ENCODE measurements at places on chromosomes 3 and 15.

DNA sequence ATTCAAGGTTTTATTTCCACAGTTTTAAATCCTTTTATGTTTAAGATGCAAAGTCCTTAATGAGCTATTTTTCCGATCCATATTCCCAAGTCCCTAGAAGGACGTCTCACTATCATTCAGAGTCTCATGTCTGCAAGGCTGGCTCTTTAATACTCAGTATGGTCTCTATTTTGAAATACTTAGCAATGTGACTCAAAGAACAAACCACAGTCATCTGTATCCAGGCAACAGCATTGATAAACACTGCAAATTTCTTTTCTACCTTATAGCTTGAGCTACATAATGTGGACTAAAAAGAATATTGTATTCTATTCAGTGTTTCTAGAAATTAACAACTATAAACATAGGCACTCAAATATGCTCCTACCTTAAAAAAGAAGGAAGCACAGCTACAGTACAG lies 588.3 kb upstream of the NAALADL2 start:
- no peak for DNase-seq

DNA sequence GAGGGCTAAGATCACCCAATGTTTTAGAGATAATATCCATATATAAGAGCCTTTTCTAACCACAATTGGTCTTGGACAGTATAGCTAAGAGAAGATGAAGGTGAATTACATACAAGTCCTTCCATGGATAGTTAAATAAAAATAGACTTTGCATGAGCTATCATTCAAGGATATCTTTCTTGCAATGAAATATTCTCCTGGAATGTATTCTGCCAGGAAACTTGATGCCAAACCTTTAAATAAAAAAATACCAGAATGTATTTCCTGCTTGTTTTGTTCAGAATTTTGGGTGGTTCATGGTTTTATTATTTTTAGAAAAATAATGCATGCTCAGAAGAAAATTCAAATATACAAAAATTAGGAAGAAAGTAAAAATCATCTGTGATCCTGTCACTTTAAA lies 88.8 kb upstream of the PPIB start:
- DNase-seq, result no peak

DNA sequence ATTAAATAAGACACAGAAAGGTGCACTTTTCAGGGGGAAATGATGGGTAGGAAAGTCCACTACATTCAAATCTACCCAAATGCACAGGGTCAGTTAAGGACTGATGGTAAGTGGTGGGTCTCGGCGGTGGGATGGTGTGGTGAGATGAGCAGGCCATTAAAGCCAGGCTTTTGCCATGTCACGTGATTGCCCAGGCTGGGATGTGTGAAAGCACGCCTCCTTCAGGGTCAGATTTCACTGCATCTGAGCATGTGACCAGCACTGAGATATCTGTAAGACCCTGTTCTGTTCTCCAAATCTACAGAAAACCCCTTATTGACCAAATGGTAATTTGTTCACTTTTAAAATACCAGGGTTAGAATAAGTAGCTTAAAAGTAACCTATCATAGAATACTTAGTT lies 301.5 kb downstream of the MEX3B start:
- DNase-seq, result no peak

GRCh38 chr3:50316657-50317242 lies 5.8 kb downstream of the HYAL2 start:
- peak; percentile 62 for DNase-seq

DNA sequence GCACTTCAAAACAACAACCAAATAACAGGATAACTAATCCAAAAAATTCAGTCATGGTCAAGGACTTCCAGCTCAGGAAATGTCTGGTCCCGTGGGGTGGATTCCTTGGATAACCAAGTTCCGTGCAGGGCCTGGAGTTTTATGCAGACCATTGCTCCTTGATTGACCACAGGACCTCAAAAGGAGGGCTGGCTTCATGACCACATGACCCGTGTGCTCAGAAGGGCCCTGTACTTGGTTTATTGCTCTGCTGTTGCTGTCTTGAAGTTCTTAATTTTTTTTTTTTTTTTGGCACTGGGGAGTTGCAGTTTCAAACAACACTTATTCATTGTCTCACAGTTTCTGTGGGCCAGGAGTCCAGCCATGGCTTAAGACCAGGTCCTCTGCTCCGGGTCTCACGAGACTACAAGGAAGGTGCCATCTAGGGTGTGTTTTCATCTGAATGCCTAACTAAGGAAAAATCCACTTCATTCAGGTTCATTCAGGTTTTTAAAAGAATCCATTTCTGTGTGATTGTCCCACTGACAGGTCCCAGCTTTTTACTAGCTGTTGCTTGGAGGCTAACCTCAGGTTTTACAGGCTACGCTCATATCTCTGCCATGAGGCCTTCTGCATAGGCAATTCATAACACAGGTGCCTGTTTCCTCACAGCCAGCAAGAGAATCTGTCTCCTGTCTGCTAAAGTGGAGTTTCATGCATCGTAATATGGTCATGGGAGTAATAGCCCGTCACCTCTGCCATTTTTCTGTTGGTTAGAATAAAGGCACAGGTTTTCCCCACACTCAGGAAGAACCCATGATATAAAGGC lies 65.3 kb downstream of the FLNB start:
- DNase-seq, result no peak

- DNase-seq, result peak; percentile 60
These were observed 103.3 kb downstream of the SNRK start for GRCh38 chr3:43389388-43390254.

- no peak for DNase-seq
These were observed 11.7 kb downstream of the ROBO2 start for GRCh38 chr3:77051591-77051990.

DNA sequence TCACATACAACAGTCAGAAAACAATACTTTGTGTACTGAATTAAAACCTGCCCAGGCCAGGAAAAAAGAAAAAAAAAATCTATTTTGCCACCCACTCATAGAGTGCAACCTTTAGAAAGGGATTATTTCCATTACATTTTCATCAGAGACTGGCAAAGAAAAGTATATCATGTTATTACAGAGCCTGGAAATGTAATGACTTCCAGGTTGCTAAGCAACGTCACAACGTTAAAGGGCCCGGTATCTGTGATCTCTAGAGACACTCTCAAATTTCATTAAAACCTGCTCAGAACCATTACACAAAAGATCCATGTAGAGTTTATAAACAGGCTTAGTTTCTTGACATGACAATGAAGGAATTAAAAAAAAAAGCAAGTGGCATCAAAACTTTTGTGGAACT lies 170.5 kb downstream of the CTNNB1 start:
- no peak for DNase-seq

- no peak for DNase-seq
These were observed 187.9 kb upstream of the LPP start for GRCh38 chr3:187966096-187966495.

- DNase-seq, result no peak
These were observed 130.4 kb downstream of the FRMD5 start for GRCh38 chr15:44064706-44065105.

- no peak for DNase-seq
These were observed 10.6 kb upstream of the STT3B start for GRCh38 chr3:31522152-31522551.

GRCh38 chr3:188829130-188829529 lies 342.6 kb upstream of the TPRG1 start:
- no peak for DNase-seq

DNA sequence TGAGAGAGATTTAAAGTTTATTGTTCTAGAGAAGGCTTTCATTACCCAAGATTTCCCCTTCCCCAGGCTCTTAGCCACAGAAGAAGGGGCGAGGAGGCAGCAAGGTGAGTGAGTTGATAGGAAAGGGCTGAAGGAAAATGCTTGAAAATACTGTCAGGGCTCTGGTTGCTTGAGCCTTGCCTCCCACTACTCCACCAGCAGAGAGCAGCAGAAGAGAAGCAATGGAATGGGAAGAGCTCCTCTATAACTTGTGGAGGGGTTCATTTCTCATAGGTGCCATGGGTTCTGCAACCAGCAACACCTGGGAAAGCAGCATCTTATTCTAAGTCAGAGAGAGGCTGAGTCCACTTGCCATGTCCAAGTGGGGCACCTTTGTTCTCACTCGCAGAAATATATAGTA lies 184.0 kb upstream of the CNTN6 start:
- DNase-seq, result no peak

DNA sequence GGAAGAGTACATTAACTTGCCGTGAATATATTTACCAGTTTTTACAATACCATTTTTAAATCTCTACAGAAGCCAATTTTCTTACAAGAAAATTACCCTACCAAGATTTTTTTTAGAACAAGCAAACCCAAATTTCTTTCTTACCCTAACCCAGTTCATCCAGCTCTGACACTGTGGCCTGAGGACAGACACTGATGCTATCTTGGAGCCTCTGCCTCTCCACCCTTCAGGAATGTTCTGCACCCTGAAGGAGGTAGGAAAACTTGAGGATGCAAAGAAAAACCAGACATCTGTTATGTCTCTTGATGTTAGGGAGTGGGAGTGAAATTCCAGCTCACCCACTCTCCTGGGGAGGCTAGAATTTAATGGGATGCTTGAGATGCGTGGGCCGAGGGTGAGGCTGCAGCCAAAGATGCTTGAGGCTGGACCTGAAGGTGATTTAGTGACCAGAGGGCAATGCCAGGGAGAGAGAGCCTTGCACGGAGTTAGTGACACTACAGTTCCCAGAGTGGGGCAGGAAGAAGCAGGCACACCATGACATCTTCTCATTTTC lies 69.9 kb downstream of the LIPC start:
- DNase-seq, result no peak

GRCh38 chr15:51094606-51095569 lies at the start of gene TNFAIP8L3:
TNFAIP8L3 (minus strand) TSS chr15:51094906; CDS start chr15:51094595, 311 bp downstream.
- DNase-seq, result no peak

GRCh38 chr3:154023148-154023547 lies 98.0 kb upstream of the ARHGEF26 start:
- DNase-seq, result no peak

- no peak for DNase-seq
These were observed 71.1 kb downstream of the MYO1E start for GRCh38 chr15:59301527-59301926.

DNA sequence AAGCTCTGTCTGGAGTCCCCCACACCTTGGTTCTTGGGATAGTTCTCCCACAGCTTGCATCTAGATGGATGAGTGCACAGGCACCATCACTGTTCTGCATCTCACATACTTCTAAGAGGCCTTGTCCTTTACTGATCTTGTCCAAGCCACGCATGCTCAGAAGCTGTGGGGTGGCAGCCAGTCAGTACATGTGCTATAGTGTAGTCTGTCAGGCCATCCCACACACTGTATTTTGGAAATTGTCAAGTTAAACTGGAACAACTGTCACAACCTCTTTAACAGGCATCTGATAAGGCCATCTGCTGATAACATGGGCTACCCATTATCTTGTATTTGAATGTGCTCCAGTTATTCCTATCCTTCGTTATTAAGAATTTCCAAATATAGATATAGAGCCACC lies 296.5 kb upstream of the AZI2 start:
- no peak for DNase-seq

GRCh38 chr15:31871166-31871886 lies 159.0 kb upstream of the CHRNA7 start:
- no peak for DNase-seq

DNA sequence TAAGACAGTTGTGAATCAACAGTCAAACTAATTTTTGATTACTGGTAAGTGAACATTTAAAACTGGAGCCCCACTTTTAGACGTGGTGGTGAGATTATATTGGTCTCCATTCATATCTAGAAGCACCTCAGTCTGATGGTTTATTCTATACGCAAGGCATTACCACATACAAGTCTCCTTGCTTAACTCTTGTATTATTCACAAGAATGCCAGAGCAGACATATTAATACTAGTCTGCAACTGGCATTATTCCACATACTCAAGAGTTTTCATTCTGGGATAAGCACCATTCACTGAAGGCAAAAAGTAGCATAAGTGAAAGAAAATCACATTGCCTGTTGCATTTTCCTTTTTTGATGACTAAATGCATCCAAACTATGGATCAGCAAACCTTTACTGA lies 36.9 kb upstream of the MEIS2 start:
- no peak for DNase-seq

GRCh38 chr3:177333533-177334520 lies 136.5 kb upstream of the TBL1XR1 start:
- DNase-seq, result no peak

GRCh38 chr15:43471975-43472374 lies 21.0 kb downstream of the TP53BP1 start:
- no peak for DNase-seq

DNA sequence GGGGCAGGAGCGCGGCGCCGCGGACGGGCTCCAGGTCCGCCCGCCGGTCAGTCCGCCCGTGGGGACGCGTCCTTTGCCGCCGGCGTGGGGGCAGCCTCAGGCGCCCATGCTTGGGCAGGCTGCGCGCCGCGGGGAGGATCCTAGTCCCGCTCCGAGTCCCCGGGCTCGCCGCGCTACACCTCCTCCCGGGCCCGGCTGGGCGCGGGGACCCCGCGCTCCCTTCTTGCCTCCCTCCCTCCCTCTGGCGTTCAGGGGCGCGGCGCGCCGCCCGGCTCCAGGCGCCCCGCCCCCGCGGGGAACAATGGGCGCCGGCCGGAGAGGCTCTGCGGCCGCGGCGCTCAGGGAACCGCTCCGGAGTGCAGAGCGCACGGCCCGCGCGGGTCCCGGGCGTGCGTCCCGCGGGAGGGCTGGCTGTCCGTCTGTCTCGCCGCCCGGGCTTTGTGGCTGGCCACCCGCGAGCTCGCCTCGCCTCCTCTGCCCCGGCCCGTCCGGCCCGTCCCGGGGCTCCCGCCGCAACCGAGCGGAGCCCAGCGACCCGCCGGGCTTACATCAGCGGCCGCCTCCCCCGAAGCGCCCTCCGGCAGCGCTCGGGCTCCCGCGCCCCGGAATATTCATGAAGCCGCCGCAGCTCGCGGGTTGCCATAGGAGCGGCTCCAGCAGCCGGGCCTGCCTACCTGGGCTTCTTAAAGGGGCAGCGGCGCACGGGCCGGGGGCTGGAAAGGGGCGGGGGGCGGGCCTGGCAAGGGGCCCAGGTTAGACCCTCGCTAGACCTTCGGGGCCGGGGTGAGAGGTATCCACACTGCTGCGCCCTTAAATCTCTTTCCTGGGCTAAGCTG lies at the start of gene HCN4:
Gene HCN4, minus strand, starts transcription at position 658 of the 836 bp plus-strand sequence. CDS start 688 bp downstream, outside the sequence.
- no peak for DNase-seq

DNA sequence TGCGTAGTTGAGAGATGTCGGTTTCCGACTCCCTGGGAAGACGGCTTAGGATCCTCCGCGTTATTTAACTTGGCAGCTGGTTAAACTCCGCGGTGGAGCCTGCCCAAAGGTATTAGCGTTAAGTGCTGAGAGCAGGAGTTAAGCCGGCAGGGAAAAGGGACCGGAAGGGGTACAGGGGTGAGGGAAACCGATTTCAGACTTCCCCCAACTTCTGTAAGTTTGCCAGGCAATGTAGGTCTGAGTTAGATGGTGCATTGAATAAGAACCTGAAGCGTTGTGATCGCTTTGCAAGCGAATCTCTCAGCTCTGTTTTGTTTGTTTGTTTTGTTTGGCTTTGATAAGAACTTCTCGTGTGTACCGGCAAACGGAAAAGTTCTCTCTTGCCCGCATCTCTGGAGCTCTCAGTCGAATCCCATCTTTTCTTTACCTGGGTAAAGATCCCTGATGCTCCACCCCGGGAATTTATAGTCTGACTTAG lies 6.0 kb upstream of the FEZF2 start:
- no peak for DNase-seq
